NCI-H510A (cell line): ENCODE measurements at places on chromosomes 16 and 17.

- no peak for DNase-seq
Observed at GRCh38 chr17:12302711-12303110, 282.0 kb downstream of the MAP2K4 start.

DNA sequence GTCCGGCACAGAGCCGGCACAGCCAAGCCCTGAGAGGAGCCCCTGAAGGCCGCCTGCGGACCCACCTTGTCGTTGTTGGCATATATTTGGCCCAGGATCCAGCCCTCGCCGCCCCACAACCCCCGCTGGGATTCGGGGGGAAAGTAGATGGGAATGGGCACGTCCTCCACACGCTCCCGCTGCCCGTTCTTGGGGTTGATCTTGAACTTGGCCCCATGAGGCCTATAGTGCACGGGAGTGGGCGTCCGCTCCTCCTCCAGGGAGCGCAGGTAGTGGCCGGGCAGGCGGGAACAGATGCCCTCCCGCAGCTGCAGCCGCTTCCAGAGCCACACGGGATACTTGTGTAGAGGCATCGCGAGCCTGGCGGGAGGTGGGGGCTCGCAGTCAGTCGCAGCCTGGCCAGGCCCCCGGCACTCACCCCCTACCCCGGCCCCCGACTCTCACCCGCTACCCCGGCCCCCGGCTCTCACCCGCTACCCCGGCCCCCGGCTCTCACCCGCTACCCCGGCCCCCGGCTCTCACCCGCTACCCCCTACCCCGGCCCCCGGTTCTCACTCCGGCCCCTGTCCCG, 387 bp downstream of the MRPL28 start:
- no peak for DNase-seq

- DNase-seq = peak; percentile 24
Observed at GRCh38 chr17:50026837-50027171, 29.1 kb upstream of the ITGA3 start.

DNA sequence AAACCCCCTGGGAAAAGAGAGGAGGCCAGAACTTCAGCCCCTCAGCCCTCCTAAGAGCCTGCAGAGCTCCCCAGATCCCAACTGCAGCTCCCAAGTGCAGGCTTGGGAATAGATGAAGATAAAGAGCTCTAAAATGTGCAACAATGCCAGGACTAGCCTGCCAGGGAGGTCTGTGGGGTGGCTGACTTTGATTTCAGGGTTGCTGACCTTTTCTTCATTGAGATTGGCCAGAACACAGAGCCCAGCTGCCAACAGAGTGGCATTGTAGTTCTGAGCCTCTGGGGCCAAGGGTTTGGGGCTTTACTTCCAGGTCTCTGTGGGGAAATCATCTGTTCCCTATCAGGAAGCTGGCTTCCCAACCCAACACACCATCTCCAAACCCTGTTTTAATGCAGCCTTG, 120.6 kb downstream of the COPRS start:
- no peak for DNase-seq

GRCh38 chr17:59769887-59770286, 62.4 kb downstream of the VMP1 start:
- no peak for DNase-seq

- no peak for DNase-seq
Observed at GRCh38 chr17:66966298-66966697, 1.8 kb downstream of the CACNG4 start.

DNA sequence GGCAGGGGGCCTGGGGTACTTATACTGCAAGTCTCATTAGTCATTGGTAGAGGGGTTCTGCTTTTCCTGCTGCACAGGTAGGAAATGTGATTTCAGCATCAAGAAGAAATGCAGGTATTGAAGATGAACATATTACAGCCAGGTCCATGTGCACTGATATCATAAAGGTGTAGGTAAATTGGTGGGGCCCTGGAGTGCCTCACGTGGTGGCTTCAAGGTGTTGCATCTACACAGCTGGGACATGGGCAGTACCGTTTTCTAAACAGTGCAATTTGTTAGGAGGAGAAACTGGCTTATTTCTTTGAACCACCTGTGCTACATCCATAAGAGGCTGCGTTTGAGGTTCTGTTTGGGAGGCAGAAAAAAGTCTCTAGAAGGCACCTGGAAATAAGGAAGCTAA, 618.1 kb upstream of the RBFOX1 start:
- no peak for DNase-seq

DNA sequence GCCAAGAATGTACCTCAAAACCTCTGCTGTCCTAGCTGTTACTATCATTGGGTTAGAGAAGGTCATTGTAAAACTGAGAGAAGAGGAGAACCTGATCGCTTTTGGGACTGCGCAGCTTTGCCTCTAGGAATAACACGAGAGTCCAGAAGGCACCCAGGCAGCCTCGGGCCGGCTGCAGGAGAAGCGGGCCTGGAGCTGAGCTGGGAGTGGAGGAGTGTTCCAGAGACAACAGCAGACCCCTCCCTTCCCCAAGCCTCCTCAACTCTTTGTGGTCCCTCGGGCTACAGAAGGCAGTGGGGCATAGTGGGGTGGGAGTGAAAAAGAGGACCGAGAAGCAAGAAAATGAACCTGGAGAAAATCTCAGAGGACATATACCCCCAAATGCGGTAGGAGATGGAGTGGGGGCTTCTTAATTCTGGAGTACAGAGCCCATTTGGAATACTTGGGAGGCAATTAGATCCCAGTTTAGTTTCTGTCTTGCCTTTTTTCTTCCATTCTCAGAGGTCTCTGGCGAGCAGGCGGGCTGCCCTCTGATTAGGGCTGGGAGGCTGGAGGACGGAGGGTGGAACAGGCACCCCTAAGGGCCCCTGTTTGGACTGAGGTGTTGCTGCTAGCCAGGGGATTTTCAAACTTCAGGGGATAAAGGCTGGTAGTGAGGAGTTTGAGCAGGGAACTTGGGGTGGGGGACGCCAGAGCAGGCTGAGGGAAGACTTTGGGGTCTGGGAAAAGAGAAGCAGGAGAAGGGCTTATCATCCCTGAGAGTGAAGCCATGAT, 13.3 kb upstream of the HOXB2 start:
- no peak for DNase-seq

DNA sequence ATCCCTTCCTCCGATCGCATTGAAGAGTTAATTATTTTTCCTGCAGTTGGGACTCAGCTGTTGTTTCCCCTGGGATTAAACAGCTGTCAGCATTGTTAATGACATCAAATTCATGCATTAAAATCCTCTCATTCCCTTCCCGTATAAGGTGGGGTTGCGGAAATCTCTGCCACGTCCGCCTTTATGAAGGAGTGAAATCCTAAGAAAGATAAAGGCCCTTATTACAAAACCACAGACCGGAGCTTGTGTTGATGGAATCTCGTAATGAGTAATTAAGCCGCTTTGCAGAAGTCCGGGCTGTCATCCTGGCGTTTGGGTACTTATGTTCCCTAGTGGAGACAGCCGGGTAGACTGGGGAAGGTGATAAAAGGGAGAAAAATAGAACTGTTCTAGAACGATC, 627.6 kb downstream of the MAF start:
- no peak for DNase-seq

DNA sequence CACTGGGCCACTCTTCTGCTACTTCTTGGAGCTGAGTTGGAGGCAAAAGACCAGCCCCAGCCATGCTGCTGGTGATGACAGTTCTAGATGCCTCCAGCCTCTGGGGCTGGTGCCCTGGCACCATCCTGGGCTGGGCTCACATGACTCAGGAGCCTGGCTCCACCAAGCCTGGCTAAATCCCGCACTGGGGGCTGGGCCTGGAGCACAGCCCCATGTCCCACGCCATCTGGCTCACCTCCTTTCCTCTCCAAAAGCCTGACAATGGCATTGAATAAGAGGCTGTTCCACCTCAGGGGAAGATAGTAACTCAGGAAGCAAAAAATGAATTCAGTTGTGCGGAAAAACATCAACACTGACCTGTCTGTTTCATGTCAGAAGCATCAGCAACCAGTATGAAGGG, 45.1 kb upstream of the MTSS2 start:
- DNase-seq = no peak

- DNase-seq = no peak
Observed at GRCh38 chr17:488993-489757, 136.6 kb upstream of the RPH3AL start.

- no peak for DNase-seq
Observed at GRCh38 chr17:18978655-18979054, 25.9 kb downstream of the FAM83G start.
